ENCODE measurements at places on chromosomes 2 and 18. TPM values are rescaled to one million over a fixed set of nuclear protein-coding genes. Genes with fewer than 3 reads are reported as not detected.
A peak's percentile ranks its signal among the peaks of the same experiment; 100 is the strongest.

DNA sequence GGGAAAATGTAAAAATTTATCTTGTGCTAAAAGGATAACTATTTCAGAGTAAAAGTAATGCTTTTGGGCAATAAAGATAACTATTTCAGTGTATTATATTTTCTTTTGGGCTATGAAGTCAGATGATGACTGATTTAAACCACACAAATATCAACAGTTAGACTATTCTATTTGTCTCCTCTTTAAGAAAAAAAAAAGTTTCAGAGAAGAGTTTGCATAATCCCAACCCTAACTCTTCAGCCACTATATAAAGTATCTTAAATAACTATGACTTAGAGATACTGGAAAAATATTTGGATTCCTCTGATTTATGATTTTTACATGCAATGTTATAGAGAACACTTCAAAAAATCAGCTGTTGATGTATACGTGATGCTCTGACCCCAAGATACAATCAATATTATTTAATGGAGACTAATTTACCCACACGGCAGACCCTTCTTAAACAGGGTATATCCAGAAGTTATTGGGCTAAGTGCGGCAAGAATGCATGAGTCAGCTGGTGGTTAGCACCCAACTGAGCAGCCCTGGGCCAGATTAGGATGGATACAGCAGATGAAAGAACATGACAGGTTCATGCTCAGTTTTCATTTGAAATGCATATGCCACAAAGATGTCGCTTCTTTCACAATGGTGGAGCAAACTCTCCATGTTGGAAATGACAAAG is 279.0 kb downstream of the AFF3 start:
- no peak for DNase-seq

DNA sequence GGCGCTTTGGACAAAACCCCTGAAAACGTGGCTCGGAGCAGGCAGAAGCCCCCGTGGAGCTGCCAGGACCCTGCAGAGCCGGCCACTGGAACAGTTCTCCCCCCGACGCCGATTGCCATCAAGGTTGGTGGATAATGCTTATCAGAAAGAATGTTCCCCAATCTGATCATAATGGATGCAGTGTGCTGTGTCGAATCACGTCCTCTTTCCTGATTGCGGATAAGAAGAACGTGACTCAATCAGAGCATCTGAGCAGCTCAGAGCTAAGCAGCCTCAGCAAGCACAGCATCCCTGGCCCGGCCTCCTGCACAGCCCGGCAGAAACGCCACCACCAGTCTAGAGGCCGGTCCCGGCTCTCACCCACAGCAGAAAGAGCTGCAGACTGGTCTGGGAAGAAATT is 488.0 kb downstream of the EIPR1 start:
- DNase-seq = no peak

- DNase-seq = peak; percentile 70
These were observed 8.1 kb upstream of the CCL20 start for GRCh38 chr2:227805578-227805977.

DNA sequence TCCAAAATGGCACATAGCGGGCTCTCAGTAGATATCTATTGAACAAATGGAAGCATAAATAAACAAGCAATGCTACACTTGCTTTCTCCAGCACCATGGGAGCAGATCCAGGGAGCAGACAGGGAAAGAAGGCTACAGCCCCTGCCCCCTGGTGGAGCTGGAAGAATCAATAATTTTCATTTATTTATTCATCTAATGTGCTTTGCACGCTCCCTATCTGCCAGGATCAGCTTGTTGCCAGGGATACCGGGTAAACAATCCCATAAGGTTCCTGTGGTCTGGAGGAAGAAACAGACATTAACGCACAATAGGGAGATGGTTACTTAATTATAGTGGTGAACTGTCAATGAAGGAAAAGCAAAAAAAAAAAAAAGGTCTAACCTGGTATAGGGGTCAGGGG is 40.1 kb upstream of the CLASP1 start:
- DNase-seq = peak; percentile 62

GRCh38 chr2:4900242-4900641 is 791.9 kb upstream of the SOX11 start:
- no peak for DNase-seq

SOCS6 gene
- total RNA-seq = 33.3 TPM

TMEM198 gene
- 2.1 TPM for total RNA-seq

CMPK2 gene
- 3.8 TPM for total RNA-seq

BCL2 gene
- 8.6 TPM for total RNA-seq

Data from SK-MEL-5 (cell line).